ENCODE measurements at places on chromosomes 3 and 15.
A peak's percentile ranks its signal among the peaks of the same experiment; 100 is the strongest.

- DNase-seq, result no peak
These were observed 97.3 kb downstream of the SLCO3A1 start for GRCh38 chr15:91950631-91951329.

DNA sequence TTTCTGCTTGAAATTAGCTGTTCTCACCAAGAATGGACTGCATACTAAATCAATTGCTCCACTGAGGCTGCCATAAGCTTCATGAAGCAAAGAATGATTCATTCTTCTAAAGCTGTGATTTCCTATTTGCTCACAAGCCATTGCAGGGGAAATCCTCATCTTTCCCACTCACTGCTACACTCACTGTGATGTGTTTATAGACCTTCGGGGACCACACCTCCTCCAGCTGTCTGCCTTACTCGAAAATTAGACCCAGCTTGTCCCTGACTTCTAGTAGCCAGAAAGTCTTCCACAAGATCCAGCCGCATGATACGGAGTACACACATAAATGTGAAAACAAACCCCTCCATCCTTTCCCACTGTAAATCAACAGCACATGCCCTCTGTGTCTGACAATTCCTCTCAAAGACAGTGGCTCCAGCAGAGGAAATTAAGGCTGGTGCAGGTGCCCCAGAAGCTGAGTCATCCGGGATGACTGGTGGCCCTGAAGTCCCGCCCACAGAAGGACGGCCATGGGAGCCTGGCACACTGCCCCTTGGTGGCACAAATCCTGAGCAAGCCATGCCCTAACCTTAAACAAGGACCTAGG is 172.0 kb downstream of the STT3B start:
- peak; percentile 45 for DNase-seq

DNA sequence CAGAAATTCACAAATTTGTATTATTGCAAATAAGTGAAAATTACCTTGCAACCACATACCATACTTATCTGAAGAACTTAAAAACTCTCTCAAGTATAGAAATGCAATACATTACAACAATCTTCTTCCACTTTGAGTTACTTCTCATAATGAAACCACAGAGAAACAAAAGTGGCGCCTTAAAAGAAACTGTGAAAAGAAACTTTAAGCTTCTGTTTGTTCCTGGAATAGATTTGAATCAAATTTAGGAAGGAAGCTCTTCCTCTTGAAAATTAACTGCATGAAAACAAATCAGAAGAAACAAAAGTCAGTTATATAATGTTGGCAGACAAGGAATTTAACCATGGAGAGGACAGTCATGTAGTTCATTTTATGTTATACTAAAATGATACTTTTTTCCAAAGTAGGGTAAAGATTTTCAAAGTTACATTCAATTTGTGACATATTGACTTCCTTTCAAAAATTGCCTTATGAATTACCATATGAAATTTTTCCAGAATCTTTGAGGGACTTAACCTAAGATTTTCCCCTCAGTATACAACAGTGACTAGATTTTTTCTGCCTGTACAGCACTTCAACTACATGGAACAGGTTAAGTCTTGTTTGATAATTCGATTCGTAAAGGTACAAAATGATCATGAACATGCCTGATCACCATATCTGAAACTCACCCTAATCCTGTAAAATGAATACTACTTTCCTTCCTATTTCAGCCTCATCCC is 57.6 kb upstream of the TNFSF10 start:
- peak; percentile 66 for DNase-seq

- no peak for DNase-seq
These were observed 66.5 kb upstream of the TBL1XR1 start for GRCh38 chr3:177263615-177264368.

GRCh38 chr3:127887321-127887720 is 27.7 kb upstream of the KBTBD12 start:
- DNase-seq, result no peak

GRCh38 chr15:67125589-67126502 is 60.4 kb downstream of the SMAD3 start:
- DNase-seq, result no peak

DNA sequence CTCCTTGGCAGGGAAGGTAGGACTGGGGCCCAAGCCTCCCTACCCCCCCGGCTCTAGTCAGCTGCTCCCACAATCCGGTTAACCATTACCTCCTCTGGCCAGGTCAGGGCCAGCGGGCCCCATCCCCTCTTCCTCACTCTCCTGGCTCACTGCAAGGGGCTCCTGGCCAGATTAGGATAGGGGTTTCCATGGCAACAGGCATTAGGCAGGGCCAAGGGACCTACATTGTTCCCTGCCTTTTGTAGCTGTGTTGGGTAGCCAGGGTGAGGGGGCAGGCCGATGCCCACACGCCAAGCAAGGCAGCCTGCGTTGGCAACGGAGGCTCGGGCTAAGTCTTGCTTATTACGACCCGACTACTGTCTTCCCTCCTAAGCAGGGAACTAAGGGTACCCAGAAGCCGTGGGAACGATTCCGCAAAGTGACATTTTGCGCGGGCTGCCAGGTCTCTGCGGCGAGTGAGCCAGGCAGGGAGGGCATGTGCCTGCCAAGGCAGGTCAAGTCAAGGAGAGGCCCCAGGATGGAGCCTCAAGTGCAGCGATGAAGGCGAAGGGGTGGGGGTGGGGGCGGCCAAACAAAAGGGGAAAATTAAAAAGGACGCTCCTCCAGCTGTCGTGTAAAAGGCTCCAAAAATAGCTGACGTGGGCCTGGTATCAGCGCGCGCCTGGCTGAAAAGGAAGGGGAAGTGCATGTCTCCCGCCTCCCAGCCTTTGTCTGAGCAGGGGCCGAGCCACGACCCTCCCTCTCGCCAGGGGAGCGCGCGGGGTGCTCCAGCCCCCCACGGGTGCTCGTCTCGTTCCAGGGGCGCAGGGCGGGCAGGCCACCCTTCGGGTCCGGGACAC is 919 bp downstream of the IDH2 start:
- DNase-seq, result peak; percentile 30

DNA sequence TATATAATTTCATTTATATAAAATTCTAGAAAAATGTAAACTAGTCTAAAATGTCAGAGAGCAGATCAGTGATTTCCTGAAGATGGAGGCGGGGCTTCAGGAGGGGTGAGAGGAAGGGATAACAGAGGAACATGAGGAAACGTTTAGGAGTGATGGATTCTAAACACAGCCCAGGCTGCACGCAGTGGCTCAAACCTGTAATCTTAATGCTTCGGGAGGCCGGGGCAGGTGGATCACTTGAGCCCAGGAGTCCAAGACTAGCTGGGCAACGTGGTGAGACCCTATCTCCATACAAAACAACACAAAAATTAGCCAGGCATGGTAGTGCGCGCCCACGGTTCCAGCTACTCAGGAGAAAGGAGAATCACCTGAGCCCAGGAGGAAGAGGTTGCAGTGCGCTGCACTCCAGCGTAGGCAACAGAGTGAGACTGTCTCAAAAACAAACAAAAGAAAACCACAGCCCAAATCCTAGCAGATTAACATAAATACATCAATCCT is 18.0 kb upstream of the IQCF1 start:
- DNase-seq, result no peak

- DNase-seq, result no peak
These were observed 137.6 kb downstream of the SRGAP3 start for GRCh38 chr3:9111866-9112265.

- DNase-seq, result peak; percentile 66
These were observed 87.2 kb downstream of the TGFBR2 start for GRCh38 chr3:30693470-30694120.

GRCh38 chr3:146169891-146170290 is 8.9 kb upstream of the PLOD2 start:
- no peak for DNase-seq

- DNase-seq, result peak; percentile 39
These were observed 3.6 kb downstream of the CTNNB1 start for GRCh38 chr3:41202834-41203345.

DNA sequence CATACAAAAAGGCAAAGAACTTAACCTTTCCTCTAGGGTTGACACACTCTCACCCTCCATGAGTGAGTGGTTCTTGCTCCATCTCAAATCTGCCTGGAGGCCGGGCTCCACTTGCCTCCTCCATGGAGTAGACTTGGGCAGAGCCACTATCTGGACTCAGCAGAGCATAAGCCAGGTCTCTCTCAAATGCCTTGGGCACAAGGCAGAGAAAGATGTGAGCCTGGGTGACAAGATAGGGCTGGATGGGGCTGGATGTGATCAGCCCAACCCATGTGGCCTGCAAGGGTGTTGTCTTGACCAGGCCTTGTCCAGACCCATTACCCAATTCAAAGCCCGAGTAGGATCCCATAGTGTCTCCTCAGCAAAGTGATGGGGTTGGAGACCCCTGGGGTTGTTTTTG is 4.2 kb upstream of the RPL29 start:
- no peak for DNase-seq

DNA sequence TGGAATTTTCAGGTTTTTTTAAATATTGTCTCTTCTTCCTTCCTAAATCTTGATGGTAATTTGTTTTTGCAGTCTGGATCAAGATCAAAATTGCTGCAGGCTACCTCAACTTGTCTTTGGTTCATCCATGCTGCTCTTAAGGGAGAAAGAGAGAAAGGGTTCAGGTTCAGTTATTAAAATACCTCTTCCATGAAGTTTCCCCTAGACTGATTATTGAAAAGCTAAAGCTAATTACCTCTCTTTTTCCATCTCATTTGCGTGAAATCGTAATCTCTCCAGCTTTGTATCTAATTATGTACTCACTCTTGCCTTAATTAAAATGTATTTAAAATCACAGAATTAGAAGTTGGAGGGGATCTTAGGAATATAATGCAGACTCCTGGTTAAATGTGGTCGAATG is 52.7 kb downstream of the SLC28A2 start:
- DNase-seq, result no peak

DNA sequence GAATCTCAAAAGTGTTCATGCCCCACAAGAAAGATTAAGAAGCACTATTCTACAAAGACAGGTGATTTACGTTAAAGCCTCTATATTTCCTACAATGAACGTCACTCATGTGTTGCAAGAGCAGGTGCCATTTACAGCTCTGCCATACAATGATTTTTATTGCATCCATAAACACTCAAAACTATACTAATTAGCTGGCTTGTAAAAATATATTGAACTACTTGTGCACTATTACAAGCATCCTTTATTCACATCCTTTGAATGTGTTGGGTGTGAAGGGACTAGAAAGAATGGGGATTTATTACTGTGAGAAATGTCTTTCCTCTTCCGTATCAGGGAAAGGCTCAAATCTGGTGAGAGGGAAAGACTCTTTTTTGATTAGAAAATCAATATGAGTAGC is 50.7 kb upstream of the C3orf49 start:
- no peak for DNase-seq

GRCh38 chr15:97162805-97163495 is 797.6 kb upstream of the ARRDC4 start:
- no peak for DNase-seq

GRCh38 chr3:160601288-160601687 is 35.9 kb upstream of the KPNA4 start:
- DNase-seq, result no peak

DNA sequence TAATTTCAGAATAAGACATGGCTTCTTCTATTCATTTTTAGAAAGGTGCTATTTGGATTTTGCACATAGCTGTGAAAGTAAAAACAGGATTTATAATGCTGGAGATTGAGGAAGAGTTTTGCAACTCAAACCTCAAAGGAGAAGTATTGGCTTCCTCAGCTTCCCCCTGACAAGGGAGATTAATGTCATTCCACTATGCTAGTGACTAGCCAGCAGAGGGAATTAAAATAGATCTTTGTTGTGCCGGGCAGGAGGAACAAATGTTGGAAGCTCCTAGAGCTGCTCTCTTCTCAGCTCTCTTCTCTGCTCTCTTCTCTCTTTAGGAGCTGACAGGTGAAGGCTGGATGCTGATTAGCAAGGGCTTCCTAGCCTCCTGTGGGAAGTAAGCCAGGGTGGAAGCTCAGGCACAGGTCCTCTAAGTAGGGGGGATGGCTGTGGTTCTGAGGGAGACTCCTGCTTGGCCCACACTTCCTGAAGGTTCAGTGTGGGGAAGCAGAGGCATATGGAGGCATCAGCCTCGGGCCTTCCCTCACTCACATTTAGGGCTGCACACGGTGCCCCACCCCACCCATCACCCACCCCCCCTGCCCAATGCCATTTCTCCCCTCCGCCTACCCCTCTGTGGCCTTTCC is 29.6 kb downstream of the CX3CR1 start:
- DNase-seq, result no peak

GRCh38 chr15:45469441-45469840 is 53.1 kb downstream of the SLC30A4 start:
- no peak for DNase-seq

DNA sequence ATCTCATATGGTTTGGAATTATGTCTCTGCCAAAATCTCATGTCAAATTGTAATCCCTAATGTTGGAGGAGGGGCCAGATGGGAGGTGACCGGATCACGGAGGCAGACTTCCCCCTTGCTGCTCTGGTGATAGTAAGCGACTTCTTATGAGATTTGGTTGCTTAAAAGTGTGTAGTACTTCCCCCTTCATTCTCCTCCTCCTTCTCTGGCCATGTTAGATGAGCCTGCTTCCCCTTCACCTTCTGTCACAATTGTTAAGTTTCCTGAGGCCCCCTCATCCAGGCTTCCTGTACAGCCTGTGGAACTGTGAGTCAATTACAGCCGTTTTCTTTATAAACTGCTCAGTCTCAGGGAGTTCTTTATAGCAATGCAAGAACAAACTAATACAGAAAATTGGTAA is 51.1 kb downstream of the NEDD4 start:
- DNase-seq, result no peak

DNA sequence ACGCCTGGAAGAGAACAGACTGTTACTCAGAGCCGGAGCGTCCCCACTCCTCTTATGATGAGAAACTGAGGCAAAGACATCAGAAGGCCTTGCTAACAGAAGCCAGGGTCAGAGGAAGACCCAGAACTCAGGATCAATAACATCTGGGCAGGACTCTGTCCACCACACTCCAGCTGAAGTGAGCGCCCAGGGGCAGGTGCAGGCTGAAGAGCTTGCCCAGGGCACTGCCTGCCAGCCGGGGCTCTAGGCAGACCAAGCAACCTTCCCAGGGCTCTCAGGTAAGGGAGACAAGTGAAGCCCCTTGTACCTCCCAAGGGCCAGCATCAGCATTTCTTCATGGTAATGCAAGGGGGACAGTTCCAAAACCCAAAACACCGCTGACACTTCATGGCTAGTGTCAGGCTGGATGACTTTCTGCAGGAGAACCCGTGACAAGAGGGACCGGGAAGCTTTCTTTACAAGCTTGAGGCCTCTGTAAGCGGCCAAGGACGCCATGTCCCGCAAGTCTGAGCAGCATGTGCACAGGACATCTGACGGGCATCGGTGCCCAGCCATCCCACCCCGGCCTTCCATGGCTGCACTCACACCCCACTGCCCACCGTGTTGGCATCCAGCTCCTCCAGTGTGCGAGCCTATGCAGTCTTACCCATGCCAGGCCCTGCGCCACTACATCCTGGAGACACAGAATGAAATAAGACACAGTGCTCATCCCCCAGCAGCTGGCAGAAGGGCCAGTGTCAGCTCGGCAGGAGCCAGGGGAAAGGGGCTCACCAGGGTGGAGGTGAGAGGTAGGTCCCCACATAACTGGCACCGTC is 14.1 kb downstream of the XXYLT1 start:
- DNase-seq, result no peak
